ENCODE measurements at places on chromosomes 16 and 17.
A peak's percentile ranks its signal among the peaks of the same experiment; 100 is the strongest.

DNA sequence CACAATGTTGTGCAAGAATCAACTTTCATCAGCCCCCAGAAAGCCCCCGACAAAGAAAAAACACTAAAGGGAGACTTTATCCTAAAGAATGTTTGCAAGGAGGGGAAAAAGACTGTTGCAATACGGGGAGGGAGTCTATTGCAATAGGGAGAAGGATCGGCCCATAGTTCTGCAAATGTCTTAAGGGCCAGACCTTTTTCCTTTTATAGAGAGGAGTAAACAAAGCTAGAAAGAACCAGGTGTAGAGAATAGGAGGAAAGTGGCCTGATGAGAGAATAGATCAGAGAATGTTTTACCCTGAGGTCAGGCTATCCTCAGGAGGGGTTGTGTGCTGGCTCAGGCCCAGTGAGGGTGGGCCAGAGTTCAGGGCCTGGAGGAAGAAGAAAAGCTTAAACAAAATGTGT lies 8.7 kb upstream of the CAVIN1 start:
- no peak for DNase-seq

DNA sequence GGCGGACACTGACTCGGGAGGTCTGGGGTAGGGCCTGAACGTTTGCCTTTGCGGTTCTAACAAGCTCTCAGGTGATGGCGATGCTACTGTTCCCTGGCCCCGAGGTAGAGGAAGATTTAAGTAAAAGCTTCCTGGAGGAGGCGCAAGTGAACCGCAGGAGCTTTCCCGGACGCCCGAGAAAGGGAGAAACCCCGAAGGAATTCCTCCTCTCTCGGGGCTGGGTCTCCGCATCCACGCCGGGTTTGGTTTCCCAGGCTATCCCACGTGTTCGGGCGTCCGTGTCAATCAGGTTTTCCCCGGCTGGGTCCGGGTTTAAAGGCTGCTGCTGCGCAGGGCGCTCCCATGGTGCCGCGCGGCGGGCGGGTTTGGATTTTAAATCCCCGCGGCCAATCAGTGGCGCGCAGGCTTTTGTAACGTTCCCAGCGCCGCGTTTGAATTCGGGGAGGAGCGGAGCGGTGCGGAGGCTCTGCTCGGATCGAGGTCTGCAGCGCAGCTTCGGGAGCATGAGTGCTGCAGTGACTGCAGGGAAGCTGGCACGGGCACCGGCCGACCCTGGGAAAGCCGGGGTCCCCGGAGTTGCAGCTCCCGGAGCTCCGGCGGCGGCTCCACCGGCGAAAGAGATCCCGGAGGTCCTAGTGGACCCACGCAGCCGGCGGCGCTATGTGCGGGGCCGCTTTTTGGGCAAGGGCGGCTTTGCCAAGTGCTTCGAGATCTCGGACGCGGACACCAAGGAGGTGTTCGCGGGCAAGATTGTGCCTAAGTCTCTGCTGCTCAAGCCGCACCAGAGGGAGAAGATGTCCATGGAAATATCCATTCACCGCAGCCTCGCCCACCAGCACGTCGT lies at the start of gene PLK1:
TSS of gene PLK1 (plus strand) at position 460 of the 844 bp plus-strand sequence. CDS start at position 504, 44 bp downstream.
- DNase-seq, result peak; percentile 86

DNA sequence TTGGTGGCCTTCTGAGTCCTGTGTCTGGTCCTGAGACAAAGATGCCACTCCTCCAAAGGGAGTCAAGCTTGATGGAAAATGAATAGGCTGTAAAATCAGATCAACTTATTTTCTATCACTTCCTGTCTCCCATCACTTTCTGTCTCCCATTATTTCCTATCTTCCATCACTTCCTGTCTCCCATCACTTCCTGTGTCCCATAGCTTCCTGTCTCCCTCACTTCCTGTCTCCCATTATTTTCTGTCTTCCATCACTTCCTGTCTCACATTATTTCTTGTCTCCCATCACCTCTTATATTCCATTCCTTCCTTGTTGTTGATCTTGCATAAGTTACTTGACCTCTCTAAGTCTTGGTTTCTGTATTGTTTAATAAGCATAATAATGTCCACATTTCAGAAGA lies 418.5 kb upstream of the EEF2KMT start:
- DNase-seq, result no peak

DNA sequence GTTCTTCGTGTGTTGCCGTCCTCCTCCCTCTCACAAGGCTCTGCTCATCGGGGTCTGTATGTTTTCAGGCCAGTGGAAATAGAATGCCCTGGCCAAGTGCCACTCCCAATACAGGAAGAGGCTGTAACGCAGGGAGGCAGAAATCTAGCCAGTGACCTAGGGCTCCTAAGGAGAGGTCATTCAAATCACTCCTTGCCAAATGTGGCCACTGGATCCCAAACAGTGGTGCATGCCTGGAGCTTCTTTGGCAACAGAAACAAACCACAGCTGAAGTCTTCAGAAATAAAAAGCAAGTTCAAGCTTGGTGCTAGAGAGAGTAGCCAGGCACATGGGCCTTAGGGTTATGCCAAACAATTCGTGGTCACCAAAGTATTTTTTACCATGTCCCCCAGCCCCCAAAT lies 66.1 kb downstream of the SMG6 start:
- DNase-seq, result no peak

- DNase-seq, result no peak
Observed at GRCh38 chr16:87245511-87245910, 71.7 kb downstream of the C16orf95 start.

- DNase-seq, result peak; percentile 18
Observed at GRCh38 chr16:85612191-85612800, 826 bp upstream of the GSE1 start.

DNA sequence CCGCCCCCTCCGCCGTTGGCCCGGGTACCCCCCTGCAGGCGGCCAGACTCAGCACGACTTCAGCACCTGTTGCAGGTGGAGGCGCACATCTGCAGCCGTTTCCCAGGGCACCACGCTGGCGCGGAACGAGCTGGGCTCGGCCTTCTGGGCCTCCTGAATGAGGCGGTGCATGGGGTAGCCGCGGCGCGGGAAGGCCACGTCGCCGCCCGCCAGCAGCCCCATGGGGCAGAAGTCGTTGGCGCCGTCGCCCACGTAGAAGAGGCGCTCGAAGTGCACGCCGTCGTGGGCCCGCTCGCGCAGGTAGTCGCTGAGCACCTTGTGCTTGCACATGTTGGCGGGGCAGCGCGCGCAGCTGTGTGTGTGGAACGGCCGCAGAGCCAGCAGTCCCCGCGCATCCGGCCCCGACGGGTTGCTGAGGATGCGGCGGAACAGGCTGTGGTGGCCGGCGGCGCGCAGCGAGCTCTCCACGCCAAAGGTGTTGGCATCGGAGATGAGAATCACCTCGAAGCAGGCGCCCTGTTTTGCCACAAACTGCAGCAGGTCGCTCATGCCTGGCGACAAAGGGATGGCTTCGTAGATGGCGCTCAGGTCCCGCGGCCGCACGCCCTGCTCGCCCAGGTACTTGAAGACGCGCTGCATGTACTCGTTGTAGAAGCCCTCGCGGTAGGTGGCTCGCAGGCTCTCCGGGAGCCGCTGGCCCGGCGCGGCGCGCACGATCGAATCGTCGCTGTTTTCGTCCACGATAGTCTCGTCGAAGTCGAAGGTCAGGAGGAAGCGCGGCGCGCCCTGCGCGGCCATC lies 6.2 kb downstream of the PHOSPHO1 start:
- peak; percentile 38 for DNase-seq

DNA sequence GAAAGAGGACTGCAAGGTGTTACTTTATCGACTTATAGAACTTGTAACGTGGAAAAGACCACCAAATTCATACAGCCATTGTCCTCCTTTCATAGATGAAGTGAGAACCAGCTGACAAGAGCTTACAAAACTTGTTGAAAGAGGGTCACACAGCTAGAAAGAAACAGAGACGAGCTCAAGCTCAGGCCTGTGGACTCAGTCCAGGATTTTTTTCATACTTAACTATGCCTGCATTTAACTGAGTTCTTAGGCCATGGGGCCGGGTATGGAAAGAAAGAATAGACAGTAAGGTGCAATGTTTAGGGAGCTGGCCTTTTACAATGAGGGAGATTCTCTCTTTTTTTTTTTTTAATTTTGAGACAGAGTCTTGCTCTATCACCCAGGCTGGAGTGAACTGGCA lies 106.1 kb downstream of the ADAMTS18 start:
- no peak for DNase-seq

Data from stimulated activated CD4-positive, alpha-beta T cell treated with anti-CD3 and anti-CD28 coated beads, Interleukin-1b, Interleukin-23, amount 100 ng/mL, for 48 hours (primary cell).